SK-N-SH (cell line): ENCODE measurements at places on chromosomes 7 and 10. TPM values are rescaled to one million over a fixed set of nuclear protein-coding genes. Genes with fewer than 3 reads are reported as not detected.

DNA sequence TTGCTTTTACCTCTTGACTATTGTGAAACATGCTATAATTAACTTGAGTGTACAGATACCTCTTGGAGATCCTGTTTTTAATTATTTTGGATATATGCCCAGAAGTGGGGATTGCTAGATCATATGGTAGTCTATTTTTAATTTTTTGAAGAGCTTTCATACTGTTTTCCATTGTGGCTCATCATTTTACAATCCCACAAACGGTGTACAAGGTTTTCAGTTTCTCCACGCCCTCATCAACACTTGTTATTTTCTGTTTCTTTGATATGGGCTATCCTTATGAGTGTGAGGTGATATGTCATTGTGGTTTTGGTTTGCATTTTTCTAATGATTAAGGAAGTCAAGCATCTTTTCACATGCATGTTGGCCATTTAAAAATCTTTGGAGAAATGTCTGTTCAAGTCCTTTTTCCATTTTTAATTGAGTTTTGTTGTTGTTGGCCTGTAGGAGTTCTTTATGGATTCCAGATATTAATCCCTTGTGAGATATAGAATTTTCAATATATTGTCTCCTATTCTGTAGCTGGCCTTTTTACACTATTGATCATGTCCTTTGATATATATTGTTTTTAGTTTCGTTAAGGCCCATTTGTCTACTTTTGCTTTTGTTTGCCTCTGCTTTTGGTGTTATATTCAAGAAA lies 7.5 kb downstream of the AGK start:
- no peak for DNase-seq

DNA sequence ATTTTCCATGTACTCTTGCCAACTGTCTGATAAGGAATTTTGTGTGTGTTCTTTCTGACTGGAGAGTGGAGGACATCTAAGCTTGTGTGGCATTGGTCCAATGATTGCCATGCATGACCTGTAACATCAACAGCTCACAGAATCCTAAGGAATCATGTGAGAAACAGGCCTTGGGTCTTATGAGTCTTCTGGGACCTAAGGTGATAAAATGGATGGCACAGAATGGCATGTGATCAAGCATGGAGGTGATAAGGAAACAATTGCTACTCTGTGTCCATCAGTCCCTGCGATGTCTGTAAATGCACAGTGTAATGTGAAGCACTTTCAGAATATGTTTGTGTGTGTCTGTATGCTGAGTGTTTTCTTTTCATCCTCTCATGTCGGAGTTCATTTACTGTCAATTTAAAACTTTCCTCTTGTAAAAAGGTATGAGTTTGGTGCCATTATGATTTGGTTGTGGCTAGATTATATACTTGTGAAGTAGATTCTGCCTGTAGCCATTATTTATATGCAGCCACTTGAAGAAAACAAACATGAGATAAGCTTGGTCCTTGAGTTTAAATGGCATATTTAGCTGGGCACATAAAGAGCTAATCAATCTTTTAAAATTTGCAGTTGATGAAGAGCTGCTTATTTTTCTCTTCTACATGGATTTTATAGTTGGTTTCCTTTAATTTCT lies 127.5 kb downstream of the VPS50 start:
- no peak for DNase-seq

DNA sequence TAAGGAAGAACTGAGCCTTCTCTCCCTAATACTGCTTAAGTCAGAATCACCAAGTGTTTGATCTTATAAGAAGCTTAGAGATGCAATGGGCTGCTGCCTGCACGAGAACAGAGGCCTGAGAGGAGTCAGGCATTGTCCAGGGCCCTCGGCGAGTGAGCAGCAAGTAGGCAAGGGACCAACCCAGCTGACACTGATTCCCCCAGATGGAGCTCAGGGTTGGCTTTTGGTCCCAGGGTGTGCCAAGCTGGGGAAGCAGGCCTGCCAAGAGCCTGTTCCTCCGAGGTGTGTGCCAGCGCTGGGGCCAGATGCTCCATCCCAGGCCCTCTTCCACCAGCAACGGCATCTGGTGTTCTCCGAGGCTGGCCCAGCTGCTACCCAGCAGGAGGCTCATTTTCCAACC lies 222.0 kb upstream of the ZMIZ1 start:
- peak; percentile 52 for DNase-seq

DNA sequence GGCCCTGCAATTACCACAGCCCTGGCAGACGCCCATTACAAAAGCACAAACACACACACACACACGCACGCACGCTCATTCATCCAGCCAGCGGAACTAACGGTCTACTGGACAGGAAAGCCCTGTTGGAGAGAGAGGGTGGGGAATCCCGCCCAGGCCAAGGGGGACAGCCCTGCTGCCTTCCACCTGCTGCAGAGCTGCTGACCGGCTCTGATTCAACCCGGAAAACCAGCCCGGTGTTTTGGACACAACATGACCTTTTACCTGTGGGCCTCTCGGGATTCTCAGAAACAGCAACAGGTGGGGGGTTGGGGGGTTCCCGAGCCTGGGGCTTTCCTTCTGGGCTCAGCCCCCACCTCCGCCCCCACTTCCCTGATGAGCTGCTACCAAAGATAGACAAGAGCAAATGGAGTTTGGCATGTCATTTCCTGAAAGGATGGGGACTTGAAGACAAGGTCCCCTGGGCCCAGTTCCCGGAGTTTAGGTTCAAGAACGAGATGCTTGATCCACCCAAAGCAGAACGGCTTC lies 18.5 kb upstream of the SERPINE1 start:
- DNase-seq: no peak

DNA sequence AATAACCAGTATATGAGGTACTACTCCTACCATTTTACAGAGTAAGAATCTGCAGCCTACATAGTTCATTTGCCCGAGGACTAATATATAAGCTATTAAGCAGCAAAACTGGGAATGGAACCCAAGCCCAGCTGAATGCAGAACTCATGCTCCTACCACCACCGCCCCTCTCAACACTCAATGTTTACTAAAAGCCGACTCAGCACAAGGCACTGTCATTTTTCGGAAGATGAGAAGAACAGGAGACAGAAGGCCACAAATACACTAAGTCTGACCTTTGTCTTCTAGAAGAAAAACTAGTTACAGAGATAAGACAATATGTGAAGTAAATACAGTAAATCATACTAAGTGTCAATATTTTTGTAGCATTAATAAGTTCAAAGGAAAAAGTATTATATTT lies 40.6 kb upstream of the SLIT1 start:
- no peak for DNase-seq

AKR1C4 gene
- not detected in 2 replicates for polyA plus RNA-seq
